ENCODE measurements at places on chromosomes 1 and 21.

DNA sequence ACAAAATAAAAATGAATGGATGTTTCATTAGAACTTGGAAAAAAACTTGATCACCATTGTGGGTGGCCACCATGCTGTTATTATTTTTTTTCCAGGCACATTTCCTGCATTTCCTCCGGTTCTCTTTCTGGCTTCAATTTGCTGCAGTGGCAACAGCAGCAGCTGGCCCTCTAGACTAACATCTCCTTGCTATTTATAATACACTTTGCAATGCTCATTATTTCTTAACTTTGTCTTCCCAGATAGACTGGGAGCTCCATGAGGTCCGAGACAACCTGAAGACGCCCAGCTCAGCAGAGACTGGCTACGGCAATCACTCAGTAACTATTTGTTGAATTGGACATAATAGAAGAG, 53.4 kb upstream of the ATP5PO start:
- no peak for DNase-seq

- DNase-seq: no peak
Observed at GRCh38 chr1:55645270-55645669, 430.1 kb upstream of the USP24 start.

DNA sequence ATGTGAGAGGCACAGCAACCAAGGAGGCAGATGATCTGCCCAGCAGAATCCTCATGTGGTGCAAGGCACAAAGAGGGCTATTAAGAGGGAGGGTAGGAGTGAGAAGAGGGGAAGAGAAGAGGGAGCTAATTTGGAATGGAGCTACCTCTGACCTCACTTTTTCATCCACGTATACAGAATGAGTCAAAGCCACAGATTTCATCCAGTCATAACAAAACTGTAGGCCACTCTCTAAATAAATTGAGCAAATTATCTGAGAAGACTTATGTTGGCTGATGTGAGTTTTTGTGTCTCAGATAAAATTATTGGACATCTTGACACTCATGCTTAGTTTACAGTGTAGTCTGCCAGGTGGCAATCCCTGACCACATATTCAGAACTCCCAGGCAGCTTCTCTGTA, 325.6 kb downstream of the TTLL7 start:
- DNase-seq: no peak

- DNase-seq: no peak
Observed at GRCh38 chr21:40466893-40467483, 380.0 kb downstream of the DSCAM start.

GRCh38 chr1:224747578-224747977, 131.5 kb downstream of the CNIH3 start:
- no peak for DNase-seq

DNA sequence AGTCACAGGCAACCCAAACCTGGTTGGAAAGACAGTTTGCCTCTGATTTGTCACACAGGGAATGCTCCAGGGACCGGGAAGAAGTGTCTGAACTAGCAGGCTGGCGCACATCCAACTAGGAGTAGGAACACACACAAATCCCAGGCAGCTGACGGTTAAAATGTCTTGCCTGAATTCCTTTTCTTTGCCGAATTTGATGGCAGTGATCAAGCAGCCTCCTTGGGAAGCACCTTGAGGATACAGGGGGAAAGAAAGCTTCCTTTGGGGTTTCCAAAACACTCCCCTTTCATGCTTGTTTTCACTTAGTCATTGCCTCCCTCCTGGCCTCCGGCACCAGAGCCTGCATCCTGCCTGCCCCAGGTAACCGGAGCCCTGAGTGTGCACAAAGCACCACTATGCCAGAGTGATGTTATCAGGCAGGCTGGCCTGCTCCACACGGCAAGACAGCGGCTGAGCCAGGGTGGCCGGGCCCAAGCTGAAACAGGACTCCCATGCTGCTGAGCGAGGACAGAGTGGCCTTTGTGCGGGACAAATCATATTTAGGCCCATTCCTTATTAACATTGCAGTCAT, 193.8 kb downstream of the LMX1A start:
- no peak for DNase-seq

DNA sequence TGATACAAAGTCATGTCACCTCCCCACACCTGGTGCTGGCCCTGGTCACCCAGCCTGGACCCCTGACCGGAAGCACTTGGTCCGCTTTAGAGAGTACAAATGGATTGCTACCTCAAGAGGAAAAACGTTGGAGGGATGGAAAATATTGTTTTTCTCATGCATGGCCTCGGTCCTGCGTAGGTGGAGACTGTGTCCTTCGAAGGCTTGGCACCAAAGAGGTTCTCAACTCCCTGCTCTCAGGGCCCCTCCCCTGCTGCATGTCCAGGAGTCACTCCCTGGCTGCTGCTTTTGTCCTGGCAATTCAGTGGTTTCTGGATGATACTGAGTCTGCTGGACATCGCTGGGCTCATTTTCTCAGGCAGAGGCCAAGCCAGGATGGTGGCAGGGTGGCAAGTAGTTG, 529.8 kb downstream of the KIF26B start:
- DNase-seq: no peak

DNA sequence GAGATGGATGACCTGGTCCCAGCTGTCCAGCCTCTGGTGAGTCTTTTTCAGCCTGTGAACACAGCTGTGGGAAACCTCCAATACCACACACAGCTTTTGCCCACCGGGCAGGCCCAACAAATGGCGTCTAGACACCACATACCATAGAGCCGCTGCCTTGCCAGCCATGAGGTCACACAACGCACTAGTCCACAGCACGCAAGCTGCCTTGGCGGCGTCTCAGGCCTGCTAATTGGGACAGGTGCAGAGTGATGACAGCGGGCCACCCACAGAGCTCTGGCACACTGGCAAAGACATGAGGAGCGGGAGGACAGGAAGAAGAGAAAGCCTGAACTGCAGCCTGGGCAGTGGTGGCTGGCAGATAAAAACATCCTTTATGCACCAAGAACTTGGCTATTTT, 125.5 kb downstream of the ADAMTS1 start:
- DNase-seq: no peak

- DNase-seq: no peak
Observed at GRCh38 chr1:77506771-77507170, 175.7 kb downstream of the ZZZ3 start.

DNA sequence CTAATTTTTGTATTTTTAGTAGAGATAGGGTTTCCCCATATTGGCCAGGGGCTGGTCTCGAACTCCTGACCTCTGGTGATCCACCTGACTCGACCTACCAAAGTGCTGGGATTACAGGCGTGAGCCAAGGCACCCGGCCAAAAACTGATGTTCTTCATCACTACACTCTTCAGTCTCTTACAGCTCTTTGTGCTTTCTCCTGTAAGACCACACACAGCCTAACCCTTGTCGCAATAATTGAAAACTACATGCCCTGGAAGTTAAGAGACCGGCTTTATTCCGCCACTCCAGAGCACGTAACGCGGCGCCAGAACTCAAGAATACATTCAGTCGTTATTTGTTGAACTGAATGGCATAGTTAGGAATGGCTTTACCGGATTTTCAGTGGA, 552 bp downstream of the GPATCH4 start:
- no peak for DNase-seq

DNA sequence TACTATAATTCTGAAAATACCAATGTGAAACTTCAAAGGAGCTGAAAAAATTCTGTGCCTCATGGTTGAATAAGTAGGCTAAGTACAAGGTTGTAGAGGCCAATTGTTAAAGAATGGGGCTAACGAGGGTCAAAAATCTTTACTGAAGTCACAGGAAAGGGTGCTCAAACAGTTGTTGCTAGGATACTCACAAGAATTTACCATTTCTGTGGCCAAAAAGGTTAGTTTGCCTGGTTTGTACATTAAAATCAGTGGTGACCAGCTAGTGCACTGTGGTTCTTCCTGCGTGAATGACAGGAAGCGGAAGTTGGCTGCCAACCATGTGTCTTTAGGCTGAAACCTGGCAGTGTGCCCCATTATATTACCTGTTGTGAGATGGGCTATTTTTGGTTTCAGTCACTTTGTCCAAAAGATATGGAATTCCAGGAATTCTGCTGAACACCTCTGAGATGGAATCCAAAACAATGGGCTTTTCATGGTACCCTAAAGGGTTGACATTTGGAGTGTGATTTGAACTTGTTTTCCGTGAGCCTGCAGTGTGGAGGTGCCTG, 13.5 kb downstream of the MAP3K21 start:
- no peak for DNase-seq

- DNase-seq: no peak
Observed at GRCh38 chr1:58881471-58881994, 97.7 kb upstream of the JUN start.

- DNase-seq: no peak
Observed at GRCh38 chr1:15928971-15929965, 46.6 kb downstream of the ZBTB17 start.

- no peak for DNase-seq
Observed at GRCh38 chr1:229097356-229097755, 173.6 kb upstream of the RAB4A start.

GRCh38 chr1:211099393-211099792, 34.6 kb downstream of the KCNH1 start:
- no peak for DNase-seq

DNA sequence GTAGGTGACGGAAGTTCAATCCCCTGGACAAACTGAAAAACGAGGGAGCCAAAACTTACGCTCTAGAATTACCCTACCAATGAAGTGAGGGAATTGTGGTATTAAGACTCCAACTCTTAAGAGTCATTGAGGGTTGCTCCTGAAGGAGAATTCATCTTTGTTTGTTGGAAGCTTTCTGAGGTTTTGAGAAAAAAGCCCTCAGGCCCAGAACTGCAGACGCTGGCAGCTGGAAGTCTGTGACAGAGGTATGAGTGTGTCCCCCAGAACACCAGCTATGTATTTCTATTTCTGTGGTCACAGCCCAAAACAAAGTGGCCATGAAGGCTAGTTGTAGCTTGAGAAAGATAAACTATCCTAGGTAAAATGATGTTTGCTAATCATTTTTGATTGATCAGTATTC, 438.8 kb upstream of the B3GALT2 start:
- no peak for DNase-seq

DNA sequence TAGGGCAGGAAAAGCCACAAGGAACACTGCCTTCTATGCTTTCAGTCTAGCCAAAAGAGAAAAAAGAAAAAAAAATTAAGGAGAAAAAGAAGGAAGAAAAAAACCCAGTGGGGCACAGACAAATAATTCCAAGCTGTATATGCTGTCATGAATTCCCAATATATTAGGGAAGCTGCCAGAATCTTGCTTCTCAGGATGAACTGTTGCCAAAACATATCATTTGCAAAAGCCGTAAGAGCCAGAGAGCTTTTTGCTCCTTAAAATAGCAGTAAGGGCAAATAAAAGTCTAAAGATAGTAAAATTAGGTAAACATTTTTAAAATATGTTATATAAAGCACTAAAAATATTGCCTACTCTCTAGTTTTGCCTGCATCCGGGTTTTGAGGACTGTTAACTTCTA, 52.1 kb downstream of the PGM1 start:
- DNase-seq: no peak

DNA sequence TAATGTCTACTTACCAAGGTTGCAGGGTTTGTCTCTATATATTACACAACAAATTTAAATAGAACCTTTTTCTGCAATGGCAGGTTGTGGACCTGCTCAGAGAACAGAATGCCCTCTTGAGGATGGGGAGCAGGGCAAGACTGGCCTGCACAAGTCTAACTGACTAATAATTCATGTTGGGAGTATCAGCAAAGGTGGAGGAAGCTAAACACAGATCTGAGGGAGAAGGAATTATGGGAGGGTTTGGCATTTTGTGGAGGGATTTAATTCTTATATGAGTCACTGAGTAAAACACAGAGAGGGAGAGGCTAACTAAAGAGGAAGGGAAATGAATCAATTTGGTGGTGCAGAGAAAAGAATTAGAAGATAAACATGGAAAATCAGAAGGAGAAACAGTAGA, 40.0 kb downstream of the CLDN17 start:
- DNase-seq: no peak

- peak; percentile 31 for DNase-seq
Observed at GRCh38 chr21:33976082-33977016, 60.7 kb upstream of the ATP5PO start.

- no peak for DNase-seq
Observed at GRCh38 chr1:67618285-67619018, 66.5 kb upstream of the GADD45A start.

GRCh38 chr1:31470794-31471315, 57.8 kb downstream of the SERINC2 start:
- DNase-seq: no peak

DNA sequence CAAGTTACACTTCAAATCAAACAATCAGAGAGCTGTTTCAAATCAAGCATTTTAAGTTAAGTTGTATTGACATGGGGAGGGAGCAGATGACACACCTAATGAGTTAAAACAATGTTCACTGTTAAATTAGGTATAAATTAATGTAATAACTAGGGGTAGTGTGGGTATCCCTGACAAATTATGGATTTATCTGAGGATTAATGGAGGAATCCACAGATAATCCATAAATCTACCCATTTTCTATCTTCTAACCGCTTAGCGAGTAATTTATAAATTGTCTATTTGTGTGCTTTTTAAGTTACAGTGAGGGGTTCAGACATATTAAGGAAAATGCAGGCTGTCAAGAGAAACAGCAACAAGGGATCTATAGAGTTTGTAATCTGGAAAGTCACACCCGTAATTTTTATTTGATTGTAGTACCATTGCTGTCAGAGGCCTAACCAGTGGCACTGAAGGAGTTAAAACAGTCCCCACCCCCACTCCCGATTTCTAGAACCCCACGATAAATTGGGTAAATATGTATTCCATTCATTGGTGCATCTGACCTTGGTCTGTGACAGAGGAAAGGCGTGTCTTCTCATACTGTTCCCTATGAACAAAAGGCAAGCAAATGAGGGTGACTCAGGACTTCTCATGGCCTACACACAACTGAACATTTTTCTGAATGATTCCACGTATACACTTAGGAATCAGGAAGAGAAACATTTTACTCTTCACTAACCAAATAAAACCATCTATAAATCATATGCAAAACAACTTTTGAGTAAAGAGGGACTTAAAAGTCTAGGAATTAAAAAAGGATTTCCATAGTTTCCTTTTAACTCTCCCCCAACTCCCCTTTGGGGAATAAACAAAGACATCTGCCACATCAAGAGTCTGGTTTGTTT, 7.4 kb downstream of the IRF2BP2 start:
- no peak for DNase-seq

DNA sequence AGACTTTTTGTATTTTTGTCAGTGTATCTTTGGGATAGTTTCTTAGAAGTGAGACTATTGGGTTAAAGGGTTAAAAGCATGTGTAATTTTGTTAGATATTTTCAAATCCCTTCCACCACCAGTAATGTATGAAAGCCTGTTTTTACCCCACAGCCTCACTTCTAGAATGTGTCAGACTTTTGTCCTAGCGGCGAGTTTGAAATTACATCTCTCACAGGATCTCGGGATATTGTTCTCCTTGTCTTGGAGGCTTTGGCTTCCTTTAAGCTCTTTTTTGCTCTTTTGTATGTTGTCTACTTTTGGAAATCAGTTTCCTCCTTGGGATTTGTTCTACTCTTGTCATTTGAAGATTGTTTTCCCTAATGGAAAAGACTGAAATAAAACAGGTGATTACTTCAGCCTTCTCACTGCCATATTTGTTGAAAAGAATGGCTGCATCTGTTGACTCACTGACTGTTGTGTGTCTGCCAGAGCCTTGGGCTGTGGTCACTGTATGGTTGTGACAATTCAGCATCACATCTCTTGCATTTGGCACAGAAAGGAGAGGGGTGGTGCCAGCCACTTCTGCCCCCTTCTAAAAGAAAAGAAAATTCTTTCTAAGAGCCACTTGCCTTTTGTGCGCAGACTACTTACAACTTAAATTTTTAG, 22.6 kb downstream of the ST3GAL3 start:
- DNase-seq: no peak

- DNase-seq: no peak
Observed at GRCh38 chr1:20426923-20427322, 59.1 kb downstream of the CAMK2N1 start.

GRCh38 chr1:17045634-17046333, 8.0 kb downstream of the SDHB start:
- DNase-seq: no peak

Measured in stimulated activated CD4-positive, alpha-beta T cell treated with anti-CD3 and anti-CD28 coated beads, TNF-alpha, amount 100 ng/mL, for 1 hour (primary cell).